ENCODE measurements at places on chromosomes 3 and 15.

GRCh38 chr3:10238345-10239183 is 9.7 kb upstream of the TATDN2 start:
- no peak for DNase-seq

DNA sequence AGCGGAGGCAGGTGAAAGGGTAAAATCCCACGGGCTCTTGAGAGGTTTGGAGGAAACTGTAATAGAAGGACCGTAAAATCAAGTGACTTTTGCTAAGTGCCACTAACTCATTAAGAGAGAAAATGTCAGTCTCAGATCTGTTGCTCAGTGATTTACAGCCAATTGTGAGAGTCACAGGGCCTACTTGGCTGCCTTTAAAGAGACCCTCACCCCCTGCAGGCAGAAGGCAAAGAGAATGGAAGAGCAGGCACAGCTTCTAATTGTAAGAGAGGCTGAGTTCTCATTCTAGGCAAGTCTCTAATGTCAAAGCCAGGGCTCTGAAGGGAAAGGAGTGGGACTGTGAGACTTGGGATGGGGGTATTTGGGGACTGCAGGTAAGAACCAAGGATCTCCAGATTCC is 9.3 kb upstream of the SYNM start:
- DNase-seq = no peak

- DNase-seq = no peak
Observed at GRCh38 chr3:62453448-62453847, 80.1 kb upstream of the FEZF2 start.

GRCh38 chr15:40456738-40457137 is 14.0 kb upstream of the CHST14 start:
- DNase-seq = no peak

GRCh38 chr15:31591908-31592307 is 265.3 kb downstream of the KLF13 start:
- no peak for DNase-seq
